Stimulated activated CD8-positive, alpha-beta memory T cell treated with anti-CD3 and anti-CD28 coated beads, Interleukin-7, amount 100 ng/mL, for 4 hours (primary cell): ENCODE measurements at places on chromosomes 5 and 9.

DNA sequence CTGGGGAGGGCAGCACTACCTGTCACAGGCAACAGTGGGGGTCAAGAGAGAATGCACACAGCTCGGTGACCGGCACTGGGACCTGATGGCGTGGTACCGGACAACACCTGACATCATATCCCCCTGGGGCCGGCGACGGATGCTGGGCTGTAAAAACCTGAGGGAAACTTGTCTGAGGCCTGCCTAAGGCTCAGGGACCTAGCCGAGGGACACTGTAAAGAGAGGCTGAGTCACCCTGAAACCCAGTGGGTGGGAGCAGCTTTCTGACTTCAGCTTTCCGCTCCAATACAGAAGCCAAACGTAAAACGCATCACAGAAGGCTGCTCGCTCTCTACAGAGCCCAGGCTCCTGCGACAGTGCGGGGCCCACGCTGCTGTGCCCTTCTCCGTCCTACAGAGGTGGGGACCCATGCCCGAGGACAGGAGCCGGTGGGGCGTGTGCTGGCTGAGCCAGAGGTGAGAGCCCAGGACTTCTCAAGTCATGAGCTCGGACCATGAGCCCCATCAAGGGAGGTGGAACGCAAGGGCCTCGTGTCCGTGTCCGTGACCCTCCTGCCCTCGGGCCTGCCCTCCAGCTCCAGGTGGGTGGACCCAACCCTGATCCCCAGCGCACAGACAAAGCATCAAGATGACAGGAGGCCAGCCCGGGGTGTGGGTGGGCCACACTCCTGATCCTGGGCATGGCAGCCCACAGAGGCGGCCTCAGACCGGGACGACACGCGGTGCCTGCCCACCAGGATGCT is 5.3 kb downstream of the RALGDS start:
- peak; percentile 51 for DNase-seq

- DNase-seq: no peak
These were observed 516 bp upstream of the DMRT2 start for GRCh38 chr9:1049641-1050040.

DNA sequence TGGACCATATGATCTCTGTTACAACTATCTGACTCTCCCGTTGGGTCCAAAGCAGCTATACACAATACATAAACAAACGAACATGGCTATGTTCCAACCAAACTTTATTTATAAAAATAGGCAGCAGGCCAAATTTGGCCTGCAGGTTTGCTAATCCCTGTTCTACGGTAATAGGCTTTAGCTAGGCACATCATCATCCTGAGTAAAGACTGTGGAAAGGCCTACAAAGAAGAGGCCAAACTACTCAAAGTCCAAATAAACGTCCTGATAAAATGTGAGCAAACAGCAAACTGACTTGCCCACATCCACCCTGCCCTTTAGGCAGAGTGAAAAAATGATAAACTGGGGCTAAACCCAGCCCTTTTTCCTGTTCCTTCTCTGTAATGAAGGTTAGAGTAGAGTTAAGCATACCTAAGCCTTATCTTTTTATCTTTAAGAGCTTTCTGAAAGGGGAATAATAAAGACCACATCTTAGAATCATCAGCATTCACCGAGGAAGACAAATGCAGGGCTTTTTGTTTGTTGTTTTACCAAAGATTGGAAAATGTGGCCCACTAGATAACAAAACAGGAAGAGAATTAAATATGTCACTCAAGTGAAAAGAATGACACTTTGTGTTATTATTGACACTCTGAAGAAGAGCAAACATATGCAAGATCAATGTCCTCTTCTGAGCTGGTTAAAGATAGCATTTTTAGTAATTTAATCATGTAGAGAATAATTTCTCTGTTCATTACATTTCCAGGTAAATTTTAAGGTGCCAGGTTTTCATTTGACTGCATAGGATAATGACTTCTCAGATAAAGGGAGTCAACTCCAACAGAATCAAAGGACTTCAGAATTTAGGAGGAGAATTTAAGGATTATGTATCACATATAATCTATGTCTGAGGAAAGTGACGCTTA is 160.0 kb upstream of the GNA14 start:
- no peak for DNase-seq

- DNase-seq: no peak
These were observed 111.6 kb downstream of the CMYA5 start for GRCh38 chr5:79800979-79801827.

DNA sequence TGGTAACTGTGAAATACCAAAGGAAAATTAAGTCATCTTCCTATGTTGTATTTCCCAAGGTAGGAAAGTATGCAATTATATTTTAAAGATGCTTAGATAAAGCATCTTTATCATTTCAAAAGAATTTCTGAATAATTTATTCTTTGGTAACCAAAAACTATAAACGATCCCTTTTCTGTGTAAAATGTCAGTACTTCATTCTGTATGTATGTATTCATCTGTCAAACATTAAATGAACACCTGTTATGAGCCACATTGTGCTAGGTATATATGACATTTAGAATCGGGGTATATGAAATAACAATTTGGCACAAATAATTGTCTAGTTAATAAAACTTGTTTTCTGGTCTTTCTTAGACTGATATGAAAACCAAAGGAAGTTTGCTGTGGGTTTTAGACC is 89.4 kb upstream of the DHFR start:
- DNase-seq: no peak

- no peak for DNase-seq
These were observed 567.9 kb downstream of the TAF11L14 start for GRCh38 chr5:18202164-18202563.

DNA sequence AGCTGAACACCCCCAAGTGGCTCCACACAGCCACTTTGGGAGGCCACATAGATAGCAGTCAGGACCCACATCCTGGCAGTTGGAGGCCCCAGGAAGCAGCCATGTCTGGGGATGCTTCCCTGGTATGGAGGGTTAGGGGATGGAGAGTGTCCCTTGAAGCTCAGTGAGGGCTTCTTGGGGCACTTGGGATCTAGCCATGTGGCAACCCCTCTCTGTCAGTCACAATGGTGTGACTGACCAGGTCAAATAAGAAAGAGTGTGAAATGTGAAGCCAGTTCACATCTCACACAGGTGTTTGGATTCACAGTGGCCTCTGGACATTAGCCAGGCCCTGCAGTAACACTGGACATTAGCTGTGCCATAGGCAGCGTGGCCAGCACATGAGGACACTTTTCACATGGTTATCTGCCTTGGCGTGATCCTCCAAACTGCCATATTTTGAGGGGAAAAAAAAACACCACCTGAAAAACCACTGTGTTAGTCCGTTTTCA is 53.9 kb upstream of the IL17B start:
- DNase-seq: no peak

DNA sequence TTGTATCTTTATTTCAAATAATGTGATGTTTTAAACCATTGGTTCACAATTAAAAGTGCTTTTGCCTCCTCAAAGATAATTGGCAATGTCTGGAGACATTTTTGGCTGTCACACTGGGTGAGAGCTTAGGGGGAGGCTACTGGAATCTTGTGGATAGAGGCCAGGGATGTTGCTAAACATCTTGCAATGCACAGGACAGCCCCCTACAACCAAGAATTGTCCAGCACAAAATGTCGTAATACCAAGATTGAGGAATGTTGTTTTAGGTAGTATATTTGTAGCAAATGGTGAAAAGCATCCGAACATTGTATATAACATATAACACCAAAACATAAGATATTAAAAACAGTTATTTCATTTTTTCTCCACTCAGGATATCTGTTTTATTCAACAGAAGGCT is 99.8 kb downstream of the SLC44A1 start:
- DNase-seq: no peak

GRCh38 chr5:176391999-176392398 is 3.4 kb downstream of the HIGD2A start:
- no peak for DNase-seq

- DNase-seq: no peak
These were observed 68.2 kb downstream of the PHF2 start for GRCh38 chr9:93644397-93645088.

- no peak for DNase-seq
These were observed 9.1 kb upstream of the MAT2B start for GRCh38 chr5:163496286-163496685.

DNA sequence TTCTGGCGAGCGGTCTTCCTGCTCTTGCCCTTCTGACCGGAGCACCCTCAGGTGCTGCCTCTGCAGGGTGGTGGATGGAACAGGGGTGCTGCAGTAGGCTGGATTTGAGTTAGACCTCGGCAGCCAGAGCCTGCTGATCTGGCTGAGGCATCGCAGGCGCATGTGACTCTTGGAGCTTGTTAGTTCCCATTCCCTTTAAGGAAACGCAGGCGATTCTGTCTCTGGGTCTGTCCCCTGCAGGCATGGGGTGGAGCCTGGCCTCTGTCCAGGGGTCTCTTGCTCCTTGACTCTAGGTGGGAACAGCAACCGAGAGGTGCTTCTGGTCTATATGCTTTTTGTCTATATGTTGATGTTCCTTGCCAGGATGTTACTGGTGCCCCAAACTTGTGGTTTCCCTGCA is 3.1 kb downstream of the WNK2 start:
- DNase-seq: no peak

- no peak for DNase-seq
These were observed 69.8 kb upstream of the CCDC112 start for GRCh38 chr5:115366223-115366622.

DNA sequence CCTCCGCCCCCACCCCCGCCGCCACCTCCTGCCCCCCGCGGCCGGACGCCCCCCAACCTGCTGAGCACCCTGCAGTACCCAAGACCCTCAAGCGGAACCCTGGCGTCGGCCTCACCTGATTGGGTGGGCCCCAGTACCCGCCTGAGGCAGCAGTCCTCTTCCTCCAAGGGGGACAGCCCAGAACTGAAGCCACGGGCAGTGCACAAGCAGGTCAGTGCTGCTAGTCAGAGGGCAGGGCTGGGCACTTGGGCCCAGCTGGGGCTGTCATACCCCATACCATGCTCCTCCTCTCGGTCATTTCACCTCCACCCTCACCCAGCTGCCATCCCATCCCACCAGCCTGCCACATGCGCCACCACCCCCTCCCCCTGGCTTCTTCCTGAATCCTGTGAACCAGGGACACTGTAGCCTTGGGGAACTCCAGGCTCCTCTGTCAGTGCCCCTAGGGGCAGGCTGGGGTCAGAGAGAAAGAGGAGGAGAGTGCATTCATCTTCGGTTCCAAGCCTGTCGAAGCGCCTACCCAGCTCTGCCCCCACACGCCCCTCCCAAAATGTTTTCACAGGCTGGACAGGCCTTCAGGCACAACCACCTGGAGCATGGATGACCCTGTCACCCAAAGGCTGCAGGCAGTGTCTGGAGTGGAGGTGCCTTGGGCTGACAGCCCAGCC is 122.0 kb downstream of the DAB2IP start:
- DNase-seq: no peak

- DNase-seq: no peak
These were observed 200.8 kb downstream of the CHSY3 start for GRCh38 chr5:130104895-130105688.

GRCh38 chr5:157597277-157597676 is 21.7 kb upstream of the ADAM19 start:
- DNase-seq: no peak
